ENCODE measurements at places on chromosomes 1 and 21.

DNA sequence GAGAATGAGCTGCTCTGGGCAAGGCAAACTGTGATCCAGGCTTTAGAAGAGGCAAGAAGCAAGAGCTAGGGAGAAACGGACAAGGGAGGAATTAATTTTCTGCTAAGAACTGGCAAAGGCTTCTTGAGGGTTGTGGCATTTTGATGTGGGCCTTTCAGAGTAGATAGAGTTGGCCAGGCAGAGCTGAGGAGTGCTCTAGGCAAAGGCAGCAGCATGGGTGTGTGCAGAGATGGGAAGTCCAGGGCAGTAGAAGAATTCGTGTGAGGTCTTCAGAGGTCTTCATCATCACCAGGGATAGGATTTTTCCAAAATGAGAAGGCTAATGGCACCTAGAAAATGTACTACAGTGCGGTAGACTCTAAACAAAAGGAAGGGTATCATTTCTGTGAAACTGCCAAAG lies 237.8 kb downstream of the LTN1 start:
- no peak for DNase-seq

- DNase-seq: no peak
Observed at GRCh38 chr1:40922969-40923368, 56.5 kb upstream of the CTPS1 start.

GRCh38 chr1:78211483-78212092 lies 165.8 kb downstream of the GIPC2 start:
- DNase-seq: no peak

DNA sequence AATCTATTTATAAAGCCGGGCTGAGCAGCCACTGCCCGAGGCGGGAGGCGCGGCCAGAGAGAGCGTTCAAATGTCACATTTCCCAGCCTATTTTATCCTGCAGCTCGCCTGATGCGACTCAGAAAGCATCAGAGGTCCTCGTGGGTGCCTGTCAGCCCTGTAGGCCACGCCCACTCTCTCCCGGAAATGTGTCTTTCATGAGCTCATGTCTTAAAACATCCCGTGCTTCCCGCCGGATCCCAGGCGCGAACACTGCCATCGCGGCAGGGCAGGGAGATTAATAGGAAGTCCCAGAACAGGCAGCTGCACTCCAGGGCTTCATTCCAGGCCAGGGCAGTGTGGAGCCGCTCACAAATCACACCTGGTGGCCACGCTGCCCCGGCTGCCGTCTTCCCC lies 117.5 kb downstream of the PRDM16 start:
- no peak for DNase-seq

DNA sequence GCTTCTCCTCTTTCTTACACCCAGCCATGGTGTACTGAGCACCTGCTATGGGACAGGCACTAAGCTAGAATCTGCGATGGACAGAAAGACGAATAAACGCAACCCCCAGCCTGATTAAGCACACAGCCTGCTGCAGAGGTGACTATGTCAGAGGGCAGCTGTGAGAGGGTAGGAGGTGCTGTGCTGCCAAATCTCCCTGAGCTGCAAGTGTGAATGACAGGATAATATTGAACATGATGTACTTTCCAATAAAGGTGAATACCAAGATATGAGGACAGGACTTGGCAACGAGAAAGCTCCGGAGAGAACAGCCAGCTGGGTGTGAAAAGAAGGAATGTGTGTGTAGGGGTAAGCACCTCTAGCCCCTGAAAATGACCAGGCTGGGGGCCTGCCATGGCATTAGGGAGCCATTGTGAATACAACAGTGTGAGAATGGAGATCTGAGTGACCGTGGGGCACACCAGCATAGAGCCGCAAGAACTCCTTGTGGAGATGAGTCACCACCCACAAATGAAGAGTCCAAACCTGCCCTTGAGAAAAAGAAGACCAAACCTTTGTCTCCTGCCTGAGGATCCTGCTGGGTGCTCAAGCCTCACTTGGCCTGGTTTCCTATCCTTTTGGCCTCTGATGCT lies 83.0 kb upstream of the ATF3 start:
- no peak for DNase-seq

GRCh38 chr1:116751621-116752020 lies 2.6 kb upstream of the CD2 start:
- no peak for DNase-seq

- peak; percentile 25 for DNase-seq
Observed at GRCh38 chr1:154548028-154548427, 10.4 kb downstream of the UBE2Q1 start.

DNA sequence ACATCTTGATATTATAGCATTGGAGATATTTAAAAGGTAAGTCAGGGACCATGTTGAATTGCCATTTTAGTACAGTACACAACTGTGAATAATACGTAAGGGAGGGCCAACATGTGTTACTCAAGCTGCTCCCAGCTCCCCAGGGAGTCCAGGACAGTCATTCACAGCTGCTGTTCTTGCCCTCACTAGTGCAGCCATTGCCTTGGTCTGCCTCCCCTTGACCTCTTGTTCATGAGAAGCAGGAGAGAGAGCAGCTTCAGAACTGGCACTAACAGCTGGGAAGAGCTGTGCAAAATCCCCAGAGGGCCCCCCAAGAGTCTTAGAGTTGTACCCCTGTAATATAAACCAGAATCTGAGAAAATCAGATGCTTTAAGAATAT lies 16.4 kb downstream of the TCEANC2 start:
- DNase-seq: no peak

DNA sequence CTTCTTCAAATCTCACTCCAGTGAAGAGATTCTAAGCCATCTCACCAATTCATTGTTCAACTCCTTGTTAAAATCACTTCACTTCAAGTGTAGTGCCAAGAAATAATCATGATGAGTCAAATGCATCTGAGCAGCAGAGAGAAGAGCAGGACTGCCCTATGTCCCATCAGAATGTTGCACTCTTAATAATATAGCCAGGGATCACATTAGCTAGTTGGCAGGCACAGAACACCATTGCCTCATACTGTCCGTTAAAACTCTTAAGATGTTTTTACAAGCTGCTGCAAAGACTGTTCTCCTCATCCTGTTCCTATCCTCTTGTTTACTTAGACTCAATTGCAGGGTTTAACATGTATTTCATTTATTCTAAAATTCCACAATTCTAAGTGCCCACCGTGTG lies 432.9 kb downstream of the PLPP3 start:
- no peak for DNase-seq

DNA sequence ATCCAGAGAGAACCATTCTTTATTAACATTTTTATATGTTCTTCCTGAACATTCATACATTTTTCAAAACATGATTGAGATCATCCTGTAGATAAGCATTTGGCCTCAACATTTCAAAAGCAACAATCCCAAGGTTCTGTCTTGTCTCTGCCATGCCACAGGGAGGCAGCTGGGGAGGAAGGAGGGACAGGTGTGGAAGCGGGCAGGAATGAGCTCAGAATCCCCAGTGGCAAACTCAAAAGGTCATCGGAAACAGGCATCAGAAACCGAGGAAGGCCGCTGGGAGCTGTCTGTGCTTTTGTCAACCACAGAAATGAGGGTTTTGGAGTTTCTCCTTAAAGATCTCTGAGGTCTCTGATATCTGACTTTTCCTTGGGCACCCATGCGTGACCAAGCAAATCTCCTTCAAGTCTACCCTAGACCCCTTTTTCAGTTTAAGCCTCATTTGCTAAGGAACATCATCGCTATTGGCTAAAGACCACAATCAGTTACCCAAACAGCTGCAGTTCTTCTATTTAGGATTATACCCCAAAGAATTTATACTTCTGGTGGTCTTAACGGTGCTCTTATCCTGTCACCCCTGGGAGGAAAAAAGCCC lies 34.0 kb downstream of the RASSF5 start:
- no peak for DNase-seq

DNA sequence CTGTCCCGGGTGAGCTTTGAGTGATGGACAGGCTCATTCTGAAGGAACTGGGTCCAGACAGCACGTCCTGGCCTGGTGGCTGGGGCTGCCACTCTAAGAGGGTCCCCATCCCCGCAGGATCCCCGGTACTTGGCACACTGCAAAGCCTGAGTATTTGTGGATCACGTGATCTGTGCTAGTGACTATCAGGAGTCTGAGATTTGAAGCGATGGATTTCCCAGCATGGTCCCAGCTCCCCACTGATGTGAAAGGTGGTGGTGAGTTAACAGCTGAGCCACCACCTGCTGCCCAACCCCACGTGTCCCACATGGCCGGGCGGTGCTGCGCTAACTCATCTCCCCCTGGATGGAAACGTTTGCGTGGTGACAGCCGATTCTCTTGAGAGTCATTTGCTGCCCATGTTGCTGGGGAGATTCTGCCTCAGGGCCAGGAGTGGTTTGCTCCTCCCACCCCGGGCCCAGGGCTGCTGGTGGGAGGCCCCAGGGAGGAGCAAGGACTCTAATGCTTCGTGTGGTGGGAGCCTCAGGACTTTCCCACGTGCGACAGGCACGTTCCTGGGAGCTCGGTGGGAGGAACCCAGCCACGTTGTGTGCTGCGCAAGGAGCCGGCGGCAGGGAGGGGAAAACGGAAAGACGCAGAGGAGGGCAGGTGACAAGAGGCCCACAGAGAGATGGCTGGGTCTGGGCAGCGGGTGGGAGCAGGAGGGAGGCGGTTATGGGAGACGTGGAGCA lies 15.1 kb downstream of the FAAP20 start:
- no peak for DNase-seq

DNA sequence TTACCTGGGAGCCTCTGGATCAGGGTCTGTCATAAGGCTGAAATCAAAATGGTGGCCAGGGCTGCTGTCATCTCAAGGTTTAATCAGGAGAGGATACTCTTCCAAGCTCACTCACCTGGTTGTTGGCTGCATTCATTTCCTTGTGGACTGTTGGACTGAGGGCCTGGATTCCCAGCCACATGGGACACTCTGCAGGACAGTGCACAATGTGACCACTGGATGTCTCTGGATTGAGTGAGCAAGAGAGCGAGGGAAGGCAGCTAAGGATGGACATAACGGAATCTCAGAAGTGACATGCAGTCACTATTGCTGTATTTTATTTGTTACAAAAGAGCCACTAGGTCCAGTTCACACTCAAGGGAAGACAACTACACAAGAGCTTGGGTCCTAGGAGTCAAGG lies 229.1 kb downstream of the S1PR1 start:
- DNase-seq: no peak

GRCh38 chr1:54376430-54377039 lies 29.7 kb downstream of the SSBP3 start:
- DNase-seq: peak; percentile 42

DNA sequence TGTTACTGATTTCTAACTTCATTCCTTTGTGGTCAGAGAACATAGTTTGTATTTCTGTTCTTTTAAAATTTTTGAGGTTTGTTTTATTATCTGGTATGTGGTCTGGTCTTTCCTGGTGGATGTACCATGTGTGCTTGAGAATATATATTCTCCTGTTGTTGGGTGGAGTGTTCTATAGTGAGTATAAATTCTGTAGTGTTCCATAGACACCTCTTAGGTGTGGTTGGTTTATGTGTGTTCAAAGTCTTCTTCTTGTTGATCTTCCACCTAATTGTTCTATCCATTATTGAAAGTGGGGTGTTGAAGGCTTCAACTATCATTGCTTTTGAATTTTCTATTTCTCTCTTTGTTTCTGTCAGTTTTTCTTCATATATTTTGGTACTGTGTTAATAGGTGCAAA lies 20.1 kb downstream of the PPP2R5A start:
- DNase-seq: no peak

DNA sequence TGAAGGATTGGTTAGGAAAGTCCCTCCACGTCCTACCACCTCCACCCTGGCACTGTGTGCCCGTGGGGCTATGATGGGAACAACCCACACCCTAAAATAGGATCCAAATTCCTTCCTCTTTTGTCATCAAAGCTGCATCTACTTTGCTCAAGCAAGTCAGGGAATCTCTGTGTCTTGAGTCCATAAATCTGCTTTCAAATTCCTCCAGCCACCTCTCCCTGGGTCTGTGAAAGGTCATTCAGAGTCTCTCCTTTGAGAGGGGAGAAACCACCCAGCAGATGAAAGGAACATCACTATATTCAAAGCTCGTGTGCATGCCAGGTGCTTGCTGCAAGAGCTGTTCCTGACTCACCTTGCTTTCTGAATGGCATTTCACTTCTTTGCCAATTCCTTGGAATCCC lies 243.6 kb downstream of the TM2D1 start:
- no peak for DNase-seq

GRCh38 chr1:220552672-220553260 lies 24.8 kb downstream of the MARK1 start:
- no peak for DNase-seq

DNA sequence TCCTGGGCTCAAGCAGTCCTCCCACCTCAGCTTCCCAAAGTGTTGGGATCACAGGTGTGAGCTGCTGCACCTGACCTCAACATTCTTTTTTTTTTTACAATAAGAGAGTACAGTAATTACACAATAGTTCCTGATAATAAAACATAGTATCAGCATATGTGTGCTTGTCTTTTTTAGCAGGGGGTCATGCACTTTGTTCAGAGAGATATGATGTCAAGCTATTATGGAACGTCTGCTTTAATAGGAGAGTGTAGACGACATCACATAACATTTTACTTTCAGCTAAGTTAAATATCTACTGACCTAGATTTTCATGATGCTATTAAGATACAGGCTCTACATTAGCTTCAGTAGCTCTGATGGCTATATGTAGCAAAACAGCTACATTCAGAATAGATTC lies 70.5 kb downstream of the FMO4 start:
- peak; percentile 71 for DNase-seq

DNA sequence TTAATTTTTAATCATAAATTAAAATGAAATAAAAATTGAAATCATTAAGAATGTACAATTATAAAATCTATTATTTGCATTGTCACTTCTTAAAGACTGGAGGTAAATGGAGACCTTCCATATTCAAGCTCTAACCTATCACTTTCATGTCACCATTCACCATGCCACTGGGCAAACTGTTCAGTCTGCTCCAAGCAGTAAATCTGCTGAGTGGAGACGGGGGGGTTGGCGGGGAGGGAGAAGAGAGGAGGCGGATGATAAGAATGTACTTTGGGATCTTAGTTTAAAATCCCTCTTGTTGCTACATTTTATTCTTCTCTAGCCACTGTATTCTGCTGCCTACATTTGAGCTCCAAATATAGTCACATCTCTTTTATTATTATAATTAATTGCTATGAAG lies 365.9 kb upstream of the NFIA start:
- DNase-seq: no peak

GRCh38 chr1:74375376-74375775 lies 137.0 kb downstream of the LRRC53 start:
- no peak for DNase-seq

- DNase-seq: no peak
Observed at GRCh38 chr1:66292944-66293343, 241.0 kb upstream of the SGIP1 start.

GRCh38 chr1:234610666-234611224 lies 767 bp upstream of the IRF2BP2 start:
- peak; percentile 98 for DNase-seq
